Jurkat, Clone E6-1 (cell line): ENCODE measurements at places on chromosomes 7 and 10.

DNA sequence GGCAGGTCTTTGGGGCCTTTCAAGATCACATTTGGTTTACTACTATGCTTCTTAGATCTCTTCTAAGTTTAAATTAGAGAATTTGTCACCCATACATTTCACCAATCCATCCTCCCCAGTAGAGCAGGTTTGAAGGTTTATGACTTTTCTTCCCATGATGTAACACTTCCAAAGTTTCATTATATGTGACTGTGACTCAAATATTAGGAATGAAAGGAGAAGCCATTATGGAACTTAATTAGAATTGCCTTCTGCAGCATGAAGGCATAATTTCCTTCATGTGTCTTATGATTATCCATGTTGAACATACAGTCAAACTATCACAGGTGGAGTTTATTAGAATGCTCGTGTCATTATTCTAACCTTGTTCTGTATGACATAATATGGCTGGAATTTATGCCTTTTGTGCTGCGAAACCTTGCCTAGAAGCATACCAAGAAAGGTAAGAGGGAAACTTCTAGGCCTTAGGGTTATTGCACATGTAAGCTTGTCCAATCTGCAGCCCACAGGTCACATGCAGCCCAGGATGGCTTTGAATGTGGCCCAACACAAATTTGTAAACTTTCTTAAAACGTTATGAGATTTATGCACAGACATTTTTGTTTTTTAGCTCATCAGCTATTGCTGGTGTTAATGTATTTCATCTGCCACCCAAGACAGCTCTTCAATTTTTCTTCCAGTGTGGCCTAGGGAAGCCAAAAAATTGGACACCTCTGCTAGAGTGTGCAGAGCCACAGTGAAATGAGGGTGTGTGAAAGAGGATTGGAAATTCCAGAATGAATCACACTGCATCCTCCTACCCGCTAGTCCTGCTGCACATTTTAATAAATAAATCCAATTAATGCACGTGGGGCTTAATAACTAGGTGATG is 133.6 kb downstream of the TMEM26 start:
- DNase-seq, result no peak

DNA sequence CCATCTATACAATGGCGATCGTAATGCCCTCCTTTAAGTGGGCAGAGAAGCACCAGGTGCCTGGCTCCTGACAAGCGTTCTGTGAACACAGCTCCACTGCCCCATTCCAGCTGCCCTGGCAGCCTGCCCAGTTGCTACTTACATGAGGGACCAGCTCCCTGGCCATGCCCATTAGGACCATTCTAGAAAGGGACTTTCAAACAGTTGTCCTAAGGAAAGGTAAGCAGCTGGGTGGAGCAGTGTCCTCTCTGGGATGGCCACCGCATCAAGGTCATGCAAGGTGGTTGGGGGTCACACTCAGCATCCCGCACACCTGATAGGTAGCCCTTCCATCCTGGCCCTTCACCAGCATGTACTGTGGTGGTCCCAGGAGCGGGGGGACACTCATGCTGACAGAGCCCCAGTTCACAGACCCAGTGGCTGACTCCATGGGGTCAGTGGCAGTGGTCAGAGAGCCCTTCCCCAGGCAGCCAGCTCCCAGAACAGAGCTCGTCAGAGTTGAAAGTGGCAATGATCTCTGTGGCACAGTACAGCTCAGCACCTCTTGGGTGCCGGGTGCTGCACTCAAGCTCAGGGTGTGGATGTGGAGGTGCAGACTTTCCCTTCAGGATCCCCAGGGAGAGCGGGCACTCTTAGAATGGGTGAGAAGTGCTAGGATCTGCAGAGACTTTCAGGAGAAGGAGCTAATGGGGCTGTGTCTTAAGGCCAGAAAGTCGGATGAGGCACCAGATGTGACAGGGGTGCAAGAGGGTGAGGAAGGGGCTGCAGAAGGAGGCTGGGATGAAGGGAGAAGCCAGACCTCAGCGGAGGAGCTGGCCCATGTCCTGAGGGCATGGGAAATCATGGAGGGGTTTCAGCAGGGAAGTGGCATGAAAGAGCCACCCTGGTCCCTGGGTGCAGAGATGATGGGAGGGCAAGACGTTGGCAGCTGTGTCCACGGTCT is 10.9 kb downstream of the MMRN2 start:
- no peak for DNase-seq

DNA sequence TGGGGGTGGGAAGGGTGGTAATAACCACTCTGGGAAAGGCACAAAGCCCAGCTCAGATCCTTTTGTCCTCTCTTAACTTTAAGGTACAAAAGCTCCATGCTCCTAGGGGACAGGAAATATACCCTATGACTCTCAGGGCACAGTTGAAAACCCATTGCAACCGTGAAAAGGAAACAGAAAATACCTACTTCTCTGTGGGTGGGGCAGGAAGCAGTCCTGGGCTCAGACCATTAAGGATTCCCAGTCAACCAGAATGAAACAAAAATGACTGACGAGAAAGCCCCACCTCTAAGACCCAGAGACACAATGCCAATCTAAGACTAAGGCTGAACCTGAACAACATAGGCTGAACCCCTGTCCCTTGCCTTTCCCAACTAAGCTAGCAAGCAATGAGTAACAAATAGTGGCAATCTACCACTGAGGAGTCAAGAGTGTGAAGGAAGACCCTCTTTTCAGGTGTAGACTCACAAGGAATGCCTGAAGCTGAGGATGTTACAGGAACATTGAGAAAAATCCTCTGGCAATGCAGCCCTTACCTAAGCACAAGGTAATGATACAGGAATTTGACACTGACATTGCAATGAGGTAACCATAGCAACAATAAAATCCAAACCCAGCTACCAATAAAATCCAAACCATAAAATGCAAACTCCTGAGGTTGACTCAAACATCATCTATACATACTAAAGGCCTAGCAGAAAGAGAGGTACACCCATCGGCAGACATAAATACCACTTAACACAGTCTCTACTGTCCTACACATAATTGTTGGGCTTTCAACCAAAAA is 380.1 kb downstream of the HPSE2 start:
- DNase-seq, result no peak

DNA sequence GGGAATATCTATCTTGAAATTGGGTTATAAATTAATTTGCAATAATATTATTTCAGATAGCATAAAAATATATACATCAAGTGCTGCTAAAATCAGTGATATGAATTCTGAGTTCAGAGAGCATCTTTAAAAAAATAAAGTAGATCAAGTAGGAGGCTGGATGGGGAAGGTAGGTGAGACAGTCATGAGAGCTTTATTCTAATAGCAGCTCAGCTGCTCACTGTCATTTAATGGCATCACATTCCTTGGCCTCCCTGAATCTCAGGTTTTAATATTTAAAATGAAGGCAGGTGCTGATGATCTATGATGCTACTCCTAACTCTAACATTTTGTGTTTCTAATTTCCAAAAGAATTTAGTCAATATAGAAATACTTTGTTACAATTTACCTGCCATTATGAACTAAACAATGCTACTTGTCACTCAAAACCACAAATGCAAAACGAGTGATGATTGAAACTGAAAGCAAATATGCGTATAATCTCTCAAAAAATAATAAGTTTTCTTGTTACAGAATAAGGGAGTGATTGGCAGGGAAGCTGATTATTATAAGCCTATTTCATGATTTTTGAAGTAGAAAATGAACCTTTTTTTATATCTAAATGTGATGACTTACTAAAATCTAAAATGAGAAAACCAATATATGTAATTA is 147.6 kb upstream of the CSTF2T start:
- no peak for DNase-seq

DNA sequence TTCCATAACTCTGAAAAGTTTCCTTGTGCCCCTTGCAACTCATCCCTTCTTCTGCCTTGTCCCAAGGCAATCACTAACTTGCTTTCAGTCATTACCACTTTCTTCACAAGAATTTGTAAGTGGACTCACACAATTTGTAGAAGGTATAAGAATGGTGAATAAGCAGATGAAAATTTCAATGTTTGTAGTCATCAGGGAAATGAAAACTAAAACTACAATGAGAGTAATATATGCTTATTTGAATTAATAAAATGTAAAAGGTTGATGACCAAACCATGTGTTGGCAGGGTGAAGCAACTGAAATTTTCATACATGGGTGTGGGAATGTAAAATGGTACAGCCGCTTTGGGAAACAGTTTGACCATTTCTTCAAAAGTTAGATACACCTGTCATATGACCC is 79.7 kb downstream of the GNAT3 start:
- no peak for DNase-seq
